ENCODE measurements at places on chromosomes 7 and 10. TPM values are rescaled to one million over a fixed set of nuclear protein-coding genes. Genes with fewer than 3 reads are reported as not detected.

Gene AMPH
- total RNA-seq: 0.10 TPM

Gene FOXI2
- total RNA-seq: not detected

Gene CCDC146
- 1.6 TPM for total RNA-seq

Gene GIMAP4
- 166 TPM for total RNA-seq

Gene VAX1
- total RNA-seq: not detected

Gene ADAM12
- 0.65 TPM for total RNA-seq

Gene AKR1B15
- not detected for total RNA-seq
